AG10803 (cell line): ENCODE measurements at places on chromosomes 1 and 21.

DNA sequence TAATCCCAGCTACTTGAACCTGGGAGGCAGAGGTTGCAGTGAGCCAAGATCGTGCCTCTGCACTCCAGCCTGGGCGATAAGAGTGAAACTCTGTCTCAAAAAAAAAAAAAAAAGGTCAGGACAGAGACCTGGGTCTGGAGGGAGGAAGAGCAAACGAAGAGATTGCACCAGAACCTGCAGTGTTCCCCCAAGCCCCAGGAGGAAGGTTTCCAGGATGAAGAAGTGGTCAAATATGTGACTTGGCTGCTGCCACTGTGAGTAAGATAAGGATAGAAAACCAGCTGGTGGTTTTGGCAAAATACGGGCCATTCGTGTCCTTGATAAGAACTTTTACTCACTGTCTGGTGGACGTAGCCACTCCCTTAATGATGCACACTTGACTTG lies 42.2 kb downstream of the CLDN14 start:
- DNase-seq: peak; percentile 80

DNA sequence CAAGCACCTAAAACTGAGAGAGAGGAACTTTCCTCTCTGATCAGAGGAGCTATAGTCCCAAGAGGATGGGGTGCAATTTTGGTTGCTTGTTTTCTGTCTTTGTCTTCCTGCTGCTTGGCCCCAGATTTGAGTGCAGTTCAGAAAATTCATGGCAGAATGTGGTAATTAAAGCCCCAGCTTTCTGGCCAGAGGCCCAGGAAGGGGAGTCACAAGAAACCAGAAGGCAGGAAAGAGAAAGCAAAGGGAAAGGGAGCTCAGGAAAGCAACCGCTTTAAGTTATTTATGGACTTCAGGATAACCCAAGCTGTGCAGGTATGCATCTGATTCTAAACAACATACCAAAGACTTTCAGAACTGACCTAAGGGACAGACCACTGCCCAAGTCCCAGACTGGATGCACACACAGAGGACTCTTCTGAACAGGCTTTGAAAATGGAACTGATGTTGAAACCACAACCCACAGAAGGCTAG lies 88.8 kb downstream of the ST3GAL3 start:
- peak; percentile 78 for DNase-seq

GRCh38 chr1:200892546-200892945 lies 2.2 kb upstream of the INAVA start:
- no peak for DNase-seq

- DNase-seq: peak; percentile 74
Measured at GRCh38 chr1:218674280-218674773, 329.2 kb downstream of the TGFB2 start.

DNA sequence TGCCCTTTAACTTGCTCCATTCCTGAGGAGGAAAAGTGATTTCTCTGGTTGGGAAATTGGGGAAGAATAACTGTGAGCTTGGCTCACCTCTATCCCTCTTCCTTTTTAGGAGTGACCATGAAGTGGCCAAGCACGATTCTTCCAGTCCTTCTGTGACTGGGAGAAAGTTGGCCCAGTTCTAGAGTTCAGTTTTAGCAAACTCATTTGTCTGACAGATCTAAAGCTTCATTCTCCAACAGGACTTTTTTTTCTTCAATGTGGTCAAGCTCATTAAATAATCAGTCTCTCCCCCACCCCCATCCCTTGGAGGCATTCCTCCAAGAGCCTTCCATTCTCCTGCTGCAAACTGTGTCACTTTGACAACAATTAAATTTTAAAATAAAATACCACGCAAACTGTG lies 6.4 kb upstream of the AGL start:
- DNase-seq: no peak

DNA sequence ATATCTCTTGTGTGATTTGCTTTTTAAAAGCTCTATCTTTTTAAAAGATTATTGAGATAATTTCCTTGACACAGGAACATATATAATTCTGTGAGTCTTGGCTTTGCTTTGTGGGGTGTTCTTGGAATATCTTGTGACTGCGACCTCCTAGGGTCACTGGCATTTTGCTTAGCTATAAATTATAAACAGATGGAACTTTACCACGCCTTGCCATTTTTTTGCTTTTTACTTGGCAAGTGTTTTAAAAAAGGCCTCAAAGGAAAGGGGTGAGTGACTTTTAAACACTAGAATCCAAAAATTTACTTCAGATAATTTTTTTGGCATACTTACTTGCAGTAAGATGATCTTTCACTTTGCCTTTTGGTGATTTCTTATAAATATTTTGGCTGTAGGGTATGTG lies 43.6 kb downstream of the ALG6 start:
- no peak for DNase-seq

- DNase-seq: no peak
Measured at GRCh38 chr1:223847781-223848345, 2.1 kb upstream of the TP53BP2 start.

- DNase-seq: no peak
Measured at GRCh38 chr1:157142765-157143423, 4.7 kb upstream of the ETV3 start.

GRCh38 chr1:27660300-27660835 lies 11.6 kb downstream of the IFI6 start:
- DNase-seq: no peak

DNA sequence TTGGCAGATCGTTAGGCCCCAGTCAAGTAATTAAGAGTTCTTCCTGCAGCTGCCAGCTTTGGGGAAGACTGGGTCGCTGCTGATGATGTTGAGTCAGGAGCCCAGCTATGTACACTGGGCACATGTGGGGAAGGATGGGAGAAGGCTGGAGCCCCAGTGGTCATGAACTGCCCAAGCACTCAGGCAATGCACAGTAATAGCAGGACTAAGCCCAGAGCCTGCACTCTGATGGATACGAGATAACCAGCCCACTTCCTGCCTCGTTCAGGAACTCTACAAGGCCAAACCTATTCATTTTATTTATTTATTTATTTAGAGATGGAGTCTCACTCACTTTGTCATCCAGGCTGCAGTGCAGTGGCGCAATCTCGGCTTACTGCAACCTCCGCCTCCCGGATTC lies 81.1 kb upstream of the BTG3 start:
- no peak for DNase-seq
